ENCODE measurements at places on chromosomes 4 and X.

DNA sequence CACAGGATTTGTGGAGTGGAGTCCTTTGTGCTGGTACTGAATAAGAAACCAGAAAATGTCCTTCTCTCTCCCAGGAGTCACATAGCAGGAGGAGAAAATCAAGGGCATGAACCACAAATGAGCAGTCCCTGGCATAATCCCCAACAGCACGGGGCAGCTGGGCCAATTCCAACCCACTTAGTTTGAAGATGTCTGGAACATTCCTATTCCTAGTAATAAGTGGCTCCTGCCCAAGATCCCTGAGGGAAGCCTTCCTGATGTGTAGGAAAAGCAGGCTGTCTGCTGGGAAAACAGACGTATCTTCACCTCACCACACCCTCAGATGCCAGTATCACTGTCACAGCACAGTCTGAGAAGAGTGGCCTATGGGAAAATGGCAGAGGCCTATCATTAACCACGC lies 182.8 kb upstream of the MAP3K15 start:
- no peak for DNase-seq

- DNase-seq = no peak
Observed at GRCh38 chr4:4248885-4249203, 821 bp upstream of the TMEM128 start.

GRCh38 chr4:26088433-26088928 lies 174.5 kb downstream of the SMIM20 start:
- DNase-seq = no peak

DNA sequence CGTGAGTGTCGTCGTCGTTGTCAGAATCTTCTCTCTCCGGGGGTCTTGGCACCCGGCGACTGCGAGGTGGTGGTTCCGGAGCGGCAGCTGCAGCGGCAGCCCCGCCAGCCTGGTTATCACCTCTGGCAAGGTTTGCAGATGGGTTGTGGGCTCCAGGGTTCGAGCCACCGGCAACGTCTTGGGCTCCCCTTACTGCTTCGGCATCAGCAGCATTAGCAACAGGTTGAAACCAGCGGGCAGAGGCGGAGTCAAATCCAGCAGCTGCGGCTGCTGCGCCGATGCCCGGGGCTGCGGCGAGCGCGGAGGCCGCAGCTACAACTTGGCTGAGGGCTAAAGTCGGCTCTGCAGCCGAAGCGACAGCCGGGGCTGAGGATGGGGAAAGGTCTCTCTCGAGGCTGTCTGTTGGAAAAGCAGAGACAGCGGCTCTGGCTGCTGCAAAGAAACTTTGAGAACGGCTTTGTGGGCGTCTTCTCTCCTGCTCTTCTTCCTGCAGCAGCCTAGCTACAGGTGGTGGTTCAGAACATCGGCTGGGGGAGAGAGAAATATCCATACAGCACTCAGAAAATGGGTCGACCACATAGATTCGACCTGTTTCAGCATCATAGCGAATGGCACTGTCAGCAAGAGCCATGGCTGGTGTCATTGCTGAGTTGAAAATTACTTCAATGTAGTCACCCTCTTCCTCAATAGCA lies 3.6 kb downstream of the IRS4 start:
- no peak for DNase-seq

- no peak for DNase-seq
Observed at GRCh38 chr4:185018834-185019455, 655 bp downstream of the HELT start.

- DNase-seq = peak; percentile 71
Observed at GRCh38 chrX:69133921-69134542, 31.2 kb downstream of the PJA1 start.

DNA sequence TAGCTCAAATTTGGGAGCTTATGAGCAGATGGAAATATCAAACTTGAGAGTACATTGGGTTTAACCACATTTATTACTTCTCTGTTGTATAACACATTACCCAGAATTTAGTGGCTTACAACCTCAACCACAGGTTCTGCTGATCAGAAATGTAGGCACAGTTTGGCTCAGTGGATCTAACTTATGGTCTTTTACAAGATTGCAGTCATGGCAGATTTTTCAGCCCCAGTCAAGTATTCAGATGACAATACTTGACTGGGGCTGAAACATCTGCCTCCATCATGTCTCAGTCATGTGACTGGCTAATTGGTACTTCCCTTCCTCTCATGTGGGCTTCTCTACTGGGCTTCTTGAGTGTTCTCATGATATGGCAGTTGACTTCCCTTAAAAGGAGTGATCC lies 44.0 kb upstream of the ADAD1 start:
- DNase-seq = no peak
